Colonic mucosa (tissue), 4 donors: ENCODE measurements at places on chromosomes 5 and 9.

DNA sequence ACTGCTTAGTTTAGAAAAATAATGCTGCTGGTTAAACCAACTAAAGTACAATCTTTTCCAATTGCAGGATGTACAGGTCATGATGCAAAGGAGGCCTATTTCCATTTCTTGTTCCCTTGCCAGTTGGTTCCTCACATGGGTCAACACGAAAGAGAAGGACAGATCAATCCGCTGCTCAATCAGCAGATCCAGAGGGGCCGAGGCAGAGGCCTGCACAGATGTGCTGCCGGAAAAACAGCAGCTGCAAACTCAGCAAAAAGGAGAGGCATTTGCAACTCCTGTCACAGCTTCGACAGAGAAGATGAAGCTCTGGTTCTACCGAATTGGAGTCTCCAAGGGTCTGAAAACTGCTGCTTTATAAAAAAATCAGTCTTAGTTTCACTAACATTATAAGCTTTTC, 69.8 kb downstream of the NIPSNAP3B start:
- H3K27me3 ChIP-seq, result no peaks in the 10 kb centered on the region
- H3K27ac ChIP-seq, result no peak overlapping the region
- peaks cover 8% of the 10 kb centered on the region for H3K36me3 ChIP-seq
- DNase-seq, result no peak
- H3K4me1 ChIP-seq, result no peaks in the 10 kb centered on the region

GRCh38 chr5:107668154-107669095, 2.3 kb downstream of the EFNA5 start:
- peak overlapping the region; percentile 59 for H3K4me3 ChIP-seq
- H3K27me3 ChIP-seq, result peaks cover 7% of the 10 kb centered on the region
- no peaks in the 10 kb centered on the region for H3K36me3 ChIP-seq
- H3K27ac ChIP-seq, result no peak overlapping the region
- no peaks in the 10 kb centered on the region for H3K4me1 ChIP-seq

- H3K4me1 ChIP-seq, result no peaks in the 10 kb centered on the region
- no peaks in the 10 kb centered on the region for H3K27me3 ChIP-seq
- H3K36me3 ChIP-seq, result no peaks in the 10 kb centered on the region
- no peak for DNase-seq
- H3K27ac ChIP-seq, result no peak overlapping the region
These were observed 96.5 kb upstream of the CAST start for GRCh38 chr5:96565582-96566265.

GRCh38 chr9:36956908-36957307, 77.2 kb downstream of the PAX5 start:
- DNase-seq, result no peak
- no peak overlapping the region for H3K4me3 ChIP-seq
- H3K4me1 ChIP-seq, result no peaks in the 10 kb centered on the region
- no peaks in the 10 kb centered on the region for H3K36me3 ChIP-seq

DNA sequence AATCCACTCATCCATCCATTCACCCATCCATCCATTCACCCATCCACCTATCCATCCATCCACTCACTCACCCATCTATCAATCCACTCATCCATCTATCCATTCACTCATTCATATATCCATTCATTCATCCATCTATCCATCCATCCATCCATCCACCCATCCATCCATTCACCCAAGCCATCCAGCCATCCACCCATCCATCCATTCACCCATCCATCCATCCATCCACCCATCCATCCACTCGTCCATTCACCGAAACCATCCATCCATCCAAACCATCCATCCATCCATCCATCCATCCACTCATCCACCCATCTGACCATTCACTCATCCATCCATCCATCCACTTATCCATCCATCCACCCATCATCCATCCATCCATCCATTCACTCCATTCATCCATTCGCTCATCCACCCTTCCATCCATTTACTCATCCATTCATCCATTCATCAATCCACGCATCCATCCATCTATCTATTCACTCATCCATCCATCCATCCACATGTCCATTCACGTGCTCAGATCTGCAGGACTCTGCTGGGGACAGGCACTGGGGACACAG, 6.6 kb downstream of the SLC9A3 start:
- H3K27ac ChIP-seq, result no peak overlapping the region
- peaks cover 3% of the 10 kb centered on the region for H3K27me3 ChIP-seq
- H3K36me3 ChIP-seq, result no peaks in the 10 kb centered on the region
- no peaks in the 10 kb centered on the region for H3K4me1 ChIP-seq

DNA sequence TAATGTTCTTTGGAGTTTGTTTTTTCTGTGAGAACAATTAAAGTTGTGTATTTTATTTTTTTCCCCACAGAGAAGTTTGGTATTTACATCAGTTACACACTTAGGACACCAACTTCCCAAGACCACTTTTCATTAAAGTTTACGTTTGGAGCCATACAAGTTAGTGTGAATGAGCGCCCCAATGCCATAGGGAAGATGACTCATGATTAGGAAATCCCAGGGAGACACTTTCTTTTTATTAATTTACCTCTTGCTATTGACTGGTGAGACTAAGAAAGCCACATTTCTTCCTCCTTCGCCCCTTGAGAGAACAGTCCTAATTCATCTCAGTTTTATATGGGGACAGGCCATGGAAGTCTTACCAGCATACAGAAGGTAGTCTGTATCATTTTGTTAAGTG, 57.1 kb downstream of the EDIL3 start:
- no peaks in the 10 kb centered on the region for H3K27me3 ChIP-seq
- no peak overlapping the region for H3K4me3 ChIP-seq
- DNase-seq, result no peak
- no peaks in the 10 kb centered on the region for H3K36me3 ChIP-seq

- peak; percentile 54 for DNase-seq
- no peaks in the 10 kb centered on the region for H3K4me1 ChIP-seq
- no peaks in the 10 kb centered on the region for H3K36me3 ChIP-seq
- no peak overlapping the region for H3K27ac ChIP-seq
These were observed 280.7 kb upstream of the ZNF608 start for GRCh38 chr5:125026867-125027731.

DNA sequence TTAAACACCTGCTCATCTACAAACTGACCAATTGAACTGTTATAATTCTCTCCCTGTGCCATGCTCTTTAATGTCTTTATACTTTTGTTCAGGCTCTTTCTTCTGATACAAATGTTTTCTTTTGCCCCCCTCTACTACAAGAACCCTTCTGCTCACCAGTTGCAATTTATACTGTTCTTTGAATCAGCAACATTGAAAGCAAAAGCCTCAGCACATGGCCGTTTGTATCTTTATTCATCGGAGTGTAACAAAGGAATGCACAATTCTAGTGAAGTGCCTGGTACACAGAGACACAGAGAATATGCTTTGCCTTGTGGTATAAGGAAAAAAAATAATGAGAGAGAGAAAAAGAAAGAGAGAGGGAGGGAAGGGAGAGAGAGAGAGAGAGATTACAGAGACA, 547.1 kb downstream of the CDH12 start:
- no peak overlapping the region for H3K4me3 ChIP-seq
- H3K27ac ChIP-seq, result no peak overlapping the region
- DNase-seq, result no peak
- no peaks in the 10 kb centered on the region for H3K4me1 ChIP-seq
- no peaks in the 10 kb centered on the region for H3K27me3 ChIP-seq
- H3K36me3 ChIP-seq, result no peaks in the 10 kb centered on the region

DNA sequence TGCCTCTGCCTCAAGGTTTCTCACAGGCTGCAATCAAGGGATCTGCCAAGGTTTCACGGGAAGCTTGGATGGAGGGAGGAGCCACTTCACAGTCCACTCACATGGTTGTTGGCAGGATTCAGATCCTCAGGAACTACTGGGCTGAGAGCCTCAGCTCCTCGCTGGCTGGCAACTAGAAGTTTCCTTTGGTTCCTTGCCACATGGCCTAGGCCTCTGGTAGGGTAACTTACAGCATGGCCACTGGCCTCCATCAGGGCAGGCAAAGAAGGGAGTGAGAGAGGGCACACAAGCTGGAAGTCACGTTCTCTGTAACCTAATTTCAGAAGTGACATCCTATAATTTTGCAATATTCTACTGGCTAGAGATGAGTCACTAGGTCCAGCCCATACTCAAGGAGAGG, 32.2 kb downstream of the SPOCK1 start:
- H3K4me3 ChIP-seq, result no peak overlapping the region
- no peaks in the 10 kb centered on the region for H3K27me3 ChIP-seq
- H3K4me1 ChIP-seq, result no peaks in the 10 kb centered on the region
- DNase-seq, result no peak
- H3K36me3 ChIP-seq, result no peaks in the 10 kb centered on the region
- no peak overlapping the region for H3K27ac ChIP-seq

DNA sequence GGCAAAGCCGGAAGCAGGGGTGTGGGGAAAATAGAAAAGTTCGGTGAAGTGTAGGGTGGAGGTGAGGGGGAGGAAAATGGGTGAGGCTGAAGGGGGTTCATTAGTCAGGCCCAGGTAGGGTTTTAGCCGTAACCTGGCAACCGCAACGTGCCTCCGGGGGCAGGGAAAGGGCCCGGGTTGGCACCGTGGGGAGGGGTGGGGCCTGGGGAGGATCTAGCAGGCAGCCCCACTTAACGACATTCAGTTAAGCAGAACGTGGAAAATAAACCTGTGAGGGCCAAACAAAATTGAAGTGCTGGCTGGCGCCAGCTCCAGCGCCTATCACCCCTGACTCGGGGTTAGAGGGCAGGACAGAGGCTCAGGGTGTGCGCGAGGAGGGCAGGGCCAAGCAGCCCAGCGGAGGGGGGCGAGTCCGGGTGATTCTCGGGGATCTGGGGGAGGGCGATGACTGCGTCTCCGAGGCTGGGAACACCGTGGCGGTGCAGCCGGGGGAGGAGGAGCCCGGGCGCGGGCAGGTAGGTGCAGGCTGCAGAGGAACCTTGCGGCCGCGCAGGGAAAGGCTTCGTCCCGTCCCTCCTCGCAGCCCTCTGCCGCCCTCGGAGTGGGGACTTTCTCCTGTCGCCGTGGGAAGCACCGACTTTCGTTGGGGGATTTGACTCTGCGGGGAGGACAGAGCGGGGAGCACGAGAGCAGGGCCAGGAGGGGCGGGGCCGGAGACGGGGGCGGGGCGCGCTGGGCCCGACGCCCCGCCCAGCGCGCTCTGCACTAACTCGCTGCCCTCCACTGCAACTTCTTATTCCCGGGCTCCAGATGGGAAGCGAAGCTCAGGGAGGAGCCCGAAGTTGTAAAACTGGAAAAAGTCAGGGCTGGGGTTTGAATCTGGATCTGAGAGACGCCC, 5.1 kb downstream of the RGS14 start:
- H3K36me3 ChIP-seq, result no peaks in the 10 kb centered on the region
- H3K4me1 ChIP-seq, result peaks cover 7% of the 10 kb centered on the region
- H3K27me3 ChIP-seq, result no peaks in the 10 kb centered on the region
- peak overlapping the region; percentile 58 for H3K4me3 ChIP-seq

DNA sequence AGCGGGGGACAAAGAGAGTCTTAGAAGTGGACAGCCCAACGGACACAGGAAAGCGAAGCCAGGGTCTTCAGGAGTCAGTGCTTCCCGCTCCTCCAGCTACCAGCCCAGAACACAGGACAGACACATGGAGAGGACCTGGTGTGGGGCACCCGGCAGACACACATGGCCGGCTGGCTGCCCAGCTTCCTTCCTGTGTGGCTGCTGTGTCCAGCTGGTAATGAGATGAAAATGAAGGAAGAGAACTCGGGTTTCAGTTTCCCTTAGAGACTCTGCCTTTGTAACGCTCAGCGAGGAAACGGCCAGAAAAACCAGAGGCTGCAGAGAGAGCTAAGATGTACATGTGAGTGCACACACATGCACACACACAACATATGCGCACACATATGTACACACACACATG, 87.5 kb downstream of the SECISBP2 start:
- H3K27me3 ChIP-seq, result no peaks in the 10 kb centered on the region
- H3K27ac ChIP-seq, result peak overlapping the region; percentile 3
- H3K36me3 ChIP-seq, result no peaks in the 10 kb centered on the region
- DNase-seq, result no peak
- no peak overlapping the region for H3K4me3 ChIP-seq
- no peaks in the 10 kb centered on the region for H3K4me1 ChIP-seq
